ENCODE measurements at places on chromosomes 2 and 18.

GRCh38 chr18:13616041-13616440 lies 110.3 kb downstream of the FAM210A start:
- no peak for DNase-seq

DNA sequence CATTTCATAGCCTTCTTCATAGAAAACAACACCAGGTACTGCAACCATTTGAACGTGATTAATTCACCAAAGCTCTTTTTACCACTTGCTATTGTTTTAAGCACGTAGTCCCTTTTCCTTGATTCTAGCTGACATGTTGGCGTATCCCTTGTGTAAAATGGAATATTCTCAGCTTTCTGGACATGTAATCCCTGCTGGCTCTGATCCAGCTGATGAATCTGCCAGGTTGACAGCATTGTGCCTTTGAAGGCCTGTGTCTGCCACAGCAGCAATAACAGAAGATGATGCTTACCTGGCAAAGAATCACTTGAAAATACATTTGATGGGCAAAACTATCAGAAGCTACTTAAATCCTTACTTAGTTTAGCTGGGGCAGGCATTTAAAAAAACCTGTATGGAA lies 81.0 kb upstream of the CCDC150 start:
- DNase-seq, result no peak

DNA sequence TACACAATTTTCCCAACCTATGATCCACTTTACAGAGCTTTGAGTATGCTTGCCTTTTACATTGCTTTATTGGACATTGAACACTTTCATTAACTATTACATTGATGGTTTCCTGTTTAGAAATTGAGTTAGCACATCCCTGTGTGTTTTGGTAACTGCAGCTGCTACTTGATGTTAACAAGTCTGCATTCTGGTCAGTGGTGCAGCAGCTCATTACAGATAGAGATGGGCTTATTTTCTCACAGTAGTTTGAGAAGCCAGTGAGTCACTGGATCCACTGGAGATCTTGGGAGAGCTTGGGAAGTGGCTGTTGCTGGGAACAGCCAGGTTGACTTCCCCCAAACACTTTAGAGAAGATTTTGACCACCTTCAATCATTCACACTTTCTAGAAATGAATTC lies 150.5 kb downstream of the ARHGAP15 start:
- DNase-seq, result no peak

GRCh38 chr2:96495982-96496629 lies 9.1 kb downstream of the NEURL3 start:
- no peak for DNase-seq

DNA sequence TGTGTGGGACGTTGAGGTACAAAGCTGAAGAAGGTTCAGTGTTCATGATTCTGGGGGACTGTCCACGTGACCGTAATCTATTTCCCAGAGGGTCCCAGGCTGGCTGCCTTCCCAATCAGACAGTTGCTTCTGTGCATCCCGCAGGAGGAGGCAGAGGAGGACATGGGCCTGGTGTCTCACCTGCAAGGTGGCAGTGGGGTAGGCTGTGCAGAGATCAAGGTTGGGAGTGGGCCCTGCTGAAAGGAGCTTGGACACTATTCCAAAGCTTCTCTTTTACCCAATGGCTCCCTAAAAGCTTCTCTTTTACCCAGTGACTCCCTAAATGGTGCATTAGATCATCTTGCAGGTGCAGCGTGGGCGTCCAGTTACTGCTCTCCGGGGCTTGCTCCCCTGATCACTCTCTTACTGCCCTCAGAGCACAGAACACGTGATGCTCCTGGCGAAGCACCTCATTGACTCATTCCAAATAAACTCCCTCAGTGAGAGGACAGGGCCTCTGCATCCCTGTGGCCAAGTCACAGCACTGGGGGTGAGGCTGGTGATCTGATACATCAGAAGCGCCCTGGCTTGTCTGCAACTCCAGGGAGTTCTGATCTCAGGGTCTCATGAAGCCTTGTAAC lies 41.5 kb downstream of the RNF144A start:
- DNase-seq, result no peak

DNA sequence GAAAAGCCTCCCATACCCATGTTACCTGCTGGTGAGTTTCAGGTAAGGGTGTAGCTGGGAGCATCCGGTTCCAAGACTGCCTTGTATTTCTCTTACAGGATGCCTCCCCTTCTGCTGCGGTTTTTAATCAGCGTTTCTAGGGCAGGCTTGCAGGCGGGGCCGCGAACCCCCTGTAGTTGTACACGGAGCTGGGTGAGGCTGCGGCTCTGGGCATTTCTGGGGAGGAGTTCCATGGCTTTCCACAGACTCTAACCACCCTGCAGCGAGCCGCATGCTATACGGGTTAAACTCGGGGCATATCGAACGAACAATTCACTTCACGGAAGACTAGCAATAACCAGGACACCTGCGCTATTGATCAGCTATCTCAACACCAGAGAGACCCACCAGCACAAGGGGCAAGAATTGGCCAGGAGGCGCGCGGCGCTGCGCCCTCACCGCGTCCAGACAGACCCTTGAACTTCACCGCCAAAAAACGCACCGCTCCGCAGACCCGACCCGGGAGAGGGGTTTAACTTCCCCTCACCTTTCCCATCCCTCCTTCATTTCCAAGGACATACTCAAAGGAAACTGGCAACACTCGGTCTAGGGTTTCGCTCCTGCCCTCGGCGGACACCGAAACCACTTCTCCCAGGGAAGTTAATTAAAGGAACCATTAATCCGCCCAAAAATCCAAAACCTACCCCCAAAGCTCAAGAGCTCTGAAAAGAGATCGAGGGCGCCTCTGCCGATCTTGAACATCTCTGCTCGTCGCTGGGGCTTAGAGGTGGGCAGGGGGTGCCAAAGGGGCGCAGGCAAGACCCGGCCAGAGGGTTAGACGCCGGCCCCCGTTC lies 909 bp downstream of the TGFA start:
- DNase-seq, result no peak

- peak; percentile 78 for DNase-seq
Measured at GRCh38 chr2:162086904-162087303, 12.9 kb upstream of the DPP4 start.

GRCh38 chr18:21298351-21298750 lies 56.3 kb downstream of the GREB1L start:
- DNase-seq, result no peak

- DNase-seq, result no peak
Measured at GRCh38 chr2:189933041-189933440, 129.5 kb downstream of the MSTN start.

GRCh38 chr2:154697418-154698252 lies 860 bp upstream of the KCNJ3 start:
- no peak for DNase-seq

- no peak for DNase-seq
Measured at GRCh38 chr2:241863536-241863954, 4.9 kb upstream of the PDCD1 start.

DNA sequence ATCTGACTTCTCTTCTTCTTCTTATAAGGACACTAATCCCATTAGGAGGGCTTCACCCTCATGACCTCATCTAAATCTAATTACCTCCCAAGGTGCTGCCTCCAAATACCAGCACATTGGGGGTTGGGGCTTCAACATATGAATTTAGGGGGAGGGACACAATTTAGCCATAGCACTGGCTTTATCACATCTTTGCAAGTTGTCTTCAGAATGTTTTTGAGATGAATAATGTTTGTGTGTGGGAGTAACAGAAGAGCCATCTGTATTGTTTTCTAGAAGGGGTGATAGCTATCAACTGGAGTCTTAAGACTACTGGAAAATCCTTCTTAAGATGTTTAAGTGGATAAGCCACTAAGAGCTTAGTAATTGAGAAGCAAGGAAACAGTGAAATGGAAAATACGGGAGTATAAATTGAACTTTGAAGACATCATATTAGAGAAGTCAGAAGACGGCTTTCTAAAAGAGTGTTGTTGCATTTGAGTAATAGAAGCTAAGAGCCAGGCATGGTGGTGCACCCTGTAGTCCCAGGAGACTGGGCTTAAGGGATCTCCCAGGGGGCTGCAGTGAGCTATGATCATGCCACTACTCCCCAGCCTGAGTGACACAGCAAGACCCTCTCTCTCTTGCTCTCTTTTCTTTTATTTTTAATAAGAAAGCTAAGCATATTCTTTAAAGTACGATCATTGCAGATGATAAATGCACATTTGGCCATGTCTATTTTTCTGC lies 32.6 kb upstream of the B3GNT2 start:
- no peak for DNase-seq

DNA sequence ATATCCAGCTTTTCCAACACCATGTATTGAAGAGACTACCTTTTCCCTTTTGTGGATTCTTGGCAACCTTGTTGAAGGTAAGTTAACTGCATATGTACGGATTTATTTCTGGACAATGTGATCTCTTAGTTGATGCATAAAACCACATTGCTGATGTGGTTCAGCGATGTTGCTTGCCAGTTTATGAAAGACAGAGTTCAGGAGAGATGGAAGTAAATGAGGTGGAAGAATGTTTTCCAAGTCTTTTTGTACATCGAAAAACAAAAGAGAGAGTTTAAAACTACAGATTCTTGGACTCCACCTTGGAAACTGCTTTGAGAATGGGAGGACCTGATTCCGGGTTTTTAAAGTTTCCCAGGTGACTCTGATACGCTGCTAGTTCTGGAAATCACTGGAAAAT lies 43.8 kb downstream of the MOB4 start:
- no peak for DNase-seq

- no peak for DNase-seq
Measured at GRCh38 chr2:113114224-113114945, 13.0 kb upstream of the IL1RN start.

DNA sequence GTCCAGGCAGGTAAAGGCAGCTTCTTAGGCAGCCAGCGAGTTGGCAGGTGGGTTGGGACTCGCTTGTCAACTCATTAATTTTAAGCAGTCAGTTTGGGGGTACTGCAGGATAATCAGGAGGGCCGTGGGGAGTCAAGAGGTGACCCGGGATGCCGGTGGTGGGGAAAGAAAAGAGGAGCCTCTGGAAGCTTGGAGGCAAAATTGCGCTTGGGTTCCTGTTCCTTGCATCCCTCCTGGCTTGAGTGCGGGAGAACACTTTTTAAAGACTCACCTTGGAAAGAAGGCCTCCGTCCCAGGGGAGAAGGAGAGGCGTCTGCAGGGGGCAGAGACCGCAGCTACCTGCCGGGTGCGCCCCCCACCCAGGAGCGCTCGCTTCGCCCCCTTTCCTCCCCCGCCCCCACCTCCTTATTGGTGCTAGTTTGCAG lies at the start of gene KCNJ3:
Gene KCNJ3 (plus strand): TSS at position 400 of the 425 bp plus-strand sequence. CDS start 81 bp downstream, outside the sequence.
- no peak for DNase-seq

GRCh38 chr18:13619505-13620205 lies 106.7 kb downstream of the FAM210A start:
- DNase-seq, result no peak

- DNase-seq, result no peak
Measured at GRCh38 chr2:187134306-187134705, 285.3 kb upstream of the ZSWIM2 start.

GRCh38 chr18:39053571-39053970 lies 1488.0 kb upstream of the CELF4 start:
- no peak for DNase-seq

DNA sequence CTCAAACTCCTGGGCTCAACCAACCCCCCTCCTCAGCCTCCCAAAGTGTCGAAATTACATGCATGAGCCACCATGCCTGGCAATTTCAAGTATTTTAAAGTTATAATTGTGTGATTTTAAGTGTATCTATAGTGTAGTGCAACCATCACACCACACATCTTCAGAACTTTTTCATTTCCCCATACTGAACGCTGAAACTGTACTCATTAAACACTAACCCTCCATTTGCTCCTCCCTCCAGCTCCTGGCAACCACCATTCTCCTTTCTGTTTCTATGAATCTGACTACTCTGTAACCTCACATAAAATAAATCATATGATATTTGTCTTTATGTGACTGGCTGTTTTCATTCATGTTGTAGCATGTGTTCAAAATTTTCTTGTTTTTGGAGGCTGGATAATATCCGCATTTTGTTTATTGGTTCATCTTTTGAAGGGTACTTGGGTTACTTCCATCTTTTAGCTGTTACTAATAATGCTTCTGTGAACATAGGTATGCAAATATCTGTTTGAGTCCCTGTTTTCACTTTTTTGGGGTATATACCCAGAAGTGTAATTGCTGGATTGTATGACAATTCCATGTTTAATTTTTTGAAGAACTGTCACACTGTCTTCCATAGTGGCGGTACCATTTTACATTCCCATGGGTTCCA lies 188.2 kb downstream of the PLCL1 start:
- DNase-seq, result no peak

DNA sequence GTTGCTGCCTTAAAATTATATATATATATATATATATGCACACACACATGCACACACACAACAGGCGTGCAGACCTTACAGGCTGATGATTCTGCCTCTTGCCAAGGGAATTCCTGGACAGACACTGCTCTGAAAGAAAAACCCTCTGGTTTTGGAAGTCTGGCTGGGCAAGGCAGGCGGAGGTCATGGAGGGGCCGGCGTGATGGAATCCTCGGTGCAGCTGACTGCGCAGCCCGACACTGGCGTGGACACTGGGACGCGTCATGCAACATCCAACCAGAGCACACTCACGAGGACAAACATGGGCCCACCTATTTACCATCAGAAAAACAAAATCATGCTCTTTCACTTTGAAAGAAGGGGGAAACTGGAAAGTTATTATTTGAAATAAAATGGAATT lies 235.3 kb downstream of the ZNF516 start:
- no peak for DNase-seq

GRCh38 chr18:79961527-79962291 lies 2.7 kb upstream of the HSBP1L1 start:
- DNase-seq, result no peak

- no peak for DNase-seq
Measured at GRCh38 chr2:148981324-148981723, 57.2 kb upstream of the LYPD6B start.

- DNase-seq, result no peak
Measured at GRCh38 chr2:202373490-202373889, 2.6 kb upstream of the BMPR2 start.

DNA sequence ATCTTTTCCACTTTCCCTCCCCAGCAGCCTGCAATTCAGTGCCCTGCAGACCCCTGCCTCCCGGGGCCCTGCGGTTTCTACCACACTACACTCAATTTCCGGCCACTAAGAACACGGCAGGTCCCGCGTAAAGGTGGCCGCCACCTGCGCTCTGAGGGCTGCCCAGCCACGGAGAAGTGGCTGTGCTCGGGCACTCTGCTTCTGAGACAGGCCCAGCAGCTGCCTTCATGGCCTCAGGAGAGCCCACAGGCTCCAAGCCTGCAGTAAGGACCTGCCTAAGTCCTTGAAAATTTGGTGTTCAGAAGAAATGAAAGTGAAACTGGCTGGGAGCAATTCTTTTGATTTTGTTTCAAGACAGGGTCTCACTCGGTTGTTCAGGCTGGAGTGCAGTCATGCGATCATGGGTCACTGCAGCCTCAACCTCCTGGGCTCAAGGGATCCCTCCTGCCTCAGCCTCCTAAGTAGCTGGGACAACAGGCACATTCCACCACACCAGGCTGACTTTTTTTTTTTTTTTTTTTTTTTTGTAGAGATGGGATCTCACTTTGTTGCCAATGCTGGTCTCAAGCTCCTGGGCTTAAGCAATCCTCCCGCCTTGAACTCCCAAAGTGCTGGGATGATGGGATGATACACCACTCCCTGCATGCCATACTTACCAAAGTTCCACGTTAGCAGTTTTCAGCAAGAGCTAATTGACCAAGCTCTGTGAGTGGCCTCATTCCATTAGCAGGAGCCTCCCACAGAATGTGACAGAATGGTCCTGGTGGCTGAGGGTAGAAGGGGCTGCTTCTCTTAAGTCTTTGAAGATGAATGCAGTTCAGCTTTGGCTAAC lies 14.6 kb upstream of the ALPP start:
- peak; percentile 44 for DNase-seq

- no peak for DNase-seq
Measured at GRCh38 chr2:120677221-120677620, 58.4 kb upstream of the GLI2 start.

GRCh38 chr2:50785816-50786215 lies 246.1 kb downstream of the NRXN1 start:
- no peak for DNase-seq

GRCh38 chr2:105933906-105934305 lies 189.2 kb downstream of the NCK2 start:
- no peak for DNase-seq

Data from AG10803 (cell line).